Gastroesophageal sphincter (tissue), 4 donors: ENCODE measurements at places on chromosomes 3 and 15.
A peak's percentile ranks its signal among the peaks of the same experiment; 100 is the strongest.

- no peak for ATAC-seq
Measured at GRCh38 chr3:17238023-17238422, 353.3 kb downstream of the PLCL2 start.

GRCh38 chr3:159627229-159627628, 361.4 kb upstream of the IL12A start:
- no peak for ATAC-seq

DNA sequence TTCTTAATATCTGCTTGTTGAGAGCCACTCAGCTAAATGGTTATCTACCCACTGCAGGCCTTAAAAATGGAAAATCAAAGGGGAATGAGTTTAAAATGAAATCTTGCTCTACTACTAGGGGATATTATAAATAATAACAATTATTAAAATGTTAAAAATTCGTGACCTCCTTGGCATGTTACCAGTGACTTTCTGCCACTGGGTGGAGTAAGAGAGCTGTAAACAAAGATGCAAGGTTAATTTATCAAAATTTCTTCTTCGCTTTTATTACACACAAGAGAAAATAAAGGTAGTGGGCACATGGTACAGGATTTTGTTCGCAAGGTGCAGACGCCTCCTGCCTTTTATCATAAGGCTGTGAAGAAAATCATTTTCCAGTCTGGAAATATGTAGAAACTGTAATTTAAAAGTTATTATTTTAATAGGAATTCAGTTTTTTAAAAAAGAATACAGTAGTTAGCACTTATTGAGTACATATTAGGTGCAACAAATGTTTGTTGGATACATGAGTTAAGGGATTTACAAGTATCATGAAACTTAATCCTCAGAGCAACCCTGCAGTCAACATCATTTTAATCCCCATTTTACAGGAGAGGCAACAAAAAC, 272.6 kb downstream of the SUCLG2 start:
- ATAC-seq: no peak

- ATAC-seq: peak; percentile 54
Measured at GRCh38 chr15:63374686-63375520, 6.7 kb downstream of the CA12 start.

GRCh38 chr3:61715886-61716527, 154.6 kb downstream of the PTPRG start:
- no peak for ATAC-seq
